ENCODE measurements at places on chromosomes 13 and 19.
A peak's percentile ranks its signal among the peaks of the same experiment; 100 is the strongest.

DNA sequence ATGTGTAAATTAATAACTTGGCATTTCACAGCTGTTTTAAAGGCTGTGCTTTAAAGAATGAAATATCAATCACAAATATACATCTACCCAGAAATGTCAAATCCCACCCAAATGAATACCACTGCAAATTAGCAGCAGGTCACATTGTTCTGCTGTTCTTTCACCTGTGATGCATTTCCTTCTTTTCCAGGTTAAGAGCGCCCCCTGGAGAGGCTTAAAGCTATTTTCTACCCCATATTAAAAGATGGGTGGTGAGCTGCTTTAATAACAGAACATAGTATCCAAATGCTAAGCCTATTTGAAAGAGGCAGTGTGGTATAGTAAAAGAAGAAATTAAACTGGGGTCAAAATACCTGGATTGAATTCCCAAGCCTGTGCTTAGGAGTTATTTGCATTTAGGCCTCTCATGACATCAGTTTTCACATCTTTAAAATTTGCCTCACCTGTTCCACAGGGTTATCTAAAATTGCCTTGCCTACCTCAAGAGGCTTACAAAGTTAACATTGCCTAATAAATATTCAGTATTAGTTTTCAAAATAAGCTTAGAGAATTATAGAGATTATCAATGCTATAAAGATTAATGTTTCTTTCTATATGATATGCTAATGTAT, 396.9 kb upstream of the SLITRK5 start:
- peak; percentile 10 for DNase-seq

DNA sequence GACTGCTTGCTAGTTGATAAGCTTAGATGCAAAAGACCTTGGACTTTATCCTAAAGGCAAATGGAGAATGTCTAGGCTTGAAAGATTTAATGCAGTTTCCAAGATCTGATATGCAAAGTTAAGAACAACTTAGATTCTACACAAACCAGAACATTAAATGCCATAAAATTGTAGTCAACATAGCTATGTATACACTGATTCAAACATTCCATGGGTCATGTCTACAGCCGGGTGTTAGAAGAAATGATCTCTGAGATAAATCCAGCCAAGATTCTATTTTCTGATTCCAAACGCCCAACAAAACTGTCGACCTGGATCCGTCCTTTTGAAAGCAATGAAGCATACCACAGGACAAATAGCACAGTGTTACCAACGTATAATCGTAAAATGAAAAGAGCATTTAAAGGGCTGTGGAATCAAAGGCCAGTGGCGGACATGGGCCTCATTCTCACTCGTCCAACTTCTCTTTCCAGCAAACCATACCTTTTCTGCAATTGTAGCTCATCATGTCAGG, 52.7 kb downstream of the KCTD12 start:
- no peak for DNase-seq

DNA sequence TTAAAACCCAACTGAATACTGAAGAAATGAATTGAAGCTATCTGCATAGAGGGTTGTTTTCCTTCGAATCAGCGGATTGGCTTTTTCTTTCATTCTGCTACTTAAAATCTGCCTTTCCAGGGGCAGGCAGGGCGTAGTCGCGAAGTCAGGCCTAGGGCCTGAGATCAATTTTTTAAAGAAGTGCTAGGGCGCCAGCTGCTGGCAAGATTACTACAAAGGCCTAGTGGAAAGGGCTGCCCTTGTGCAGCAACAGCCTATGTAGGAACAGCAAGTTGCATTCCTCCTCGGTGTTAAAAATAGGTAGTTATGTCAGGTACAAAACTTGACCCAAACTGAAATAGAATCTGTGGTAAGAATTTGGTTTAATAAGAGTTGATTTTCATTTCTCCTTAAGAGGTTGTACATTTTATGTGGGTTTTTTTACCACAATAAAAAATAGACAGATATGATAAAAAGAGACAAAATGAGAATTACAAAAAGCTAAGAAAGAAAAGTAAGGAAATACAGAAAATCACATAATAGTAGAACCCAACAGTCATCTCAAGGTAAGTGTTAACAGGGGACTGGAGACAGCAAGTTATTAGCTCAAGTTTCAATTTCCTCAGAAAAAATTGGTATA, 9.5 kb upstream of the URAD start:
- DNase-seq = no peak

DNA sequence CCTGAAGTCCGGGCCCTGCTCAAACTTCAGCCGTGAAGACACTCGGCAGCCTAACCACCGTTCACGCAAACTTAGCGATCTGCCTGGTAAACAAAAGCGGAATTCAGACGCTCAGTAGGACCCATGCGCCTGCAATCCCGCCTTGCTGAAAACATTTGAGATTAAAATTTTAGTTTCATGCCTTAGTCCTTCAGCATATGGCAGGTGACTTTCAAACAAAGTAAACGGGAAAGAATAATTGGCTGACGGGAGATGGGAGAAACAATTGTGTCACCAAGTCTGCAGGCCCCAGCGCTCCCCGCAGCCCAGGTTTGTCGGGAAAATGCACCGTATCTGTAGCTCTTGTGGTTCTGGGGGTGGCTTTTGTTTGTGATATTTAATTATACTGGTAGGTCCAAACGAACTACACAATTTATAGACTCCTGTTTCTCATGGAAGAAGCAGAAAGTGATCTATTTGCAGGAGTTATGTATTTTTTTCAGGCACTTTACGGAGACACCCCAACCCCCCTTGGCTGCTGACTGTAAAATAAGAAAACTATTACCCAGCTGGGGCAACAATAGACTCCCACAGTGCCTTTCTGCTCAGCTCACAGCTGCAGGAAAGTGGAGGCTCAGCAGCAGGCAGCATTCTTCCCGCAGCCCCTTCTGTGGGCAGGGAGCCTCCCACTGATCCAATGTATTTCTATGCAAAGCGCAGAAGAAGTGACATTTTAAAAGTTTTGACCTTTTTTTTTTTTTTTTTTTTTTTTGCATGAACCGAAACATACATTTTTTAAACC, 94.8 kb downstream of the SOX1 start:
- DNase-seq = no peak

DNA sequence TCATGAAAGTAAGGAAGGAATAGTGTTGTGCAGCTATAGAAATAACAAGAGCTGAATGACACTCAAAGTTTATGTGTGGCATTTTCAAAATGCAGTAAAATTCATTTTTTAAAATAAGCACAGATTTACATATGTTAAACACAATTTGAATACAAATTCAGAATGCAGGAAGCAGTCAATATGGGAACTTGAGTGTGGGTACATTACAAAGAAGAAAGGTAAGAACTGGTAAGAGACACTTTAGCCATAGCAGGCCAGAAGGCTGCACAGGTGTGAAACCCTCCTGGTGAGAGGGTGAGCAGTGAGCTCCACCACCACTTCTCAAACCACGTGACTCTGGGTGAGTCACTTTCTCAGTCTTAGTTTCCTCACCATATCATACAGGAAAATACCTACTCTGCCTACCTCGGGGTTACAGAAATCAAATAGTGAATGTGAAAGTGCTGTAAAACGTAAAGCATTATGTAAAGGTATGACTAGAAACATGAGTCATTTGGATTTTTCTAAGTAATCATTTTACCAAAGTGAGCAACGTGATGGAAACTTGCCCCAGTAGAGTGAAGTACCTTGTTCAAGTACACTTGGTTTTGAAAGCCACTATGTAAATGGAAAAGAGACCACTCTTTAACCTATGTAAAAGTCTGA, 40.5 kb downstream of the USP12 start:
- no peak for DNase-seq

- DNase-seq = no peak
These were observed 108.6 kb downstream of the MYCBP2 start for GRCh38 chr13:77218274-77218673.

- DNase-seq = no peak
These were observed 4.3 kb upstream of the ZDHHC20 start for GRCh38 chr13:21463424-21463823.

GRCh38 chr13:91313103-91313502, 34.4 kb upstream of the MIR17HG start:
- peak; percentile 3 for DNase-seq

Measured in retinal pigment epithelial cell (primary cell).